ENCODE measurements at places on chromosomes 2 and 18.

- no peak for DNase-seq
Measured at GRCh38 chr2:235421618-235422017, 72.2 kb upstream of the AGAP1 start.

DNA sequence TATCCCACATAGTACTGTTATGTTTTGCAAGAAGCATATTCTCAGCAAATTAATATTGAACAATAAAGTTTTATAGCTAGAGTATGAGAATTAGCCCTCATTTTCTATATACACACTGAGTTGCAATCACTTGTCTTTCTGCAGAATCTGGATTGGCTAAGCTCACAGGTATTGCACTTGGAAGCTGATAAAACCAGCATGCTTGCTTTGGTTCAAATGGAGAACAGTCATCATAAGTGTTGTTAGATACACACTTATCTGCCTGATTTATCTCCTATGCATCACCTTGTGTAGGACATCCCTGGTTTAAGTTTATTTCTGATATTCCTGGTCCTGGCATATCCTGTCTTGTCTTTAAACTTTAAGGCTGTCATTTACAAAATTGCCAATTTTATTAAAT, 38.0 kb upstream of the CYP20A1 start:
- no peak for DNase-seq

- no peak for DNase-seq
Measured at GRCh38 chr2:20327370-20327769, 23.3 kb downstream of the PUM2 start.

DNA sequence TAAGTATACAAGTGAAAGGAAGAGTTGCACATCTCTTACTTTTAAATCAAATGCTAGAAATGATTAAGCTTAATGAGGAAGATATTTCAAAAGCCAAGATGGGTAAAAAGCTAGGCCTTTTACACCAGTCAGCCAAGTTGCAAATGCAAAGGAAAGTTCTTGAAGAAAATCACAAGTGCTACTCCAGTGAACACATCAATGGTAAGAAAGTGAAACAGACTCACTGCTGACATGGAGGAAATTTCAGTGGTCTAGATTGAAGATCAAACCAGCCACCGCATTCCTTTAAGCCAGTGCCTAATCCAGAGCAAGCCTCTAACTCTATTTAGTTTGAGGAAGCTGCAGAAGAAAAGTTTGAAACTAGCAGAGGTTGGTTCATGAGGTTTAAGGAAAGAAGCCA, 79.1 kb downstream of the RBBP8 start:
- no peak for DNase-seq

DNA sequence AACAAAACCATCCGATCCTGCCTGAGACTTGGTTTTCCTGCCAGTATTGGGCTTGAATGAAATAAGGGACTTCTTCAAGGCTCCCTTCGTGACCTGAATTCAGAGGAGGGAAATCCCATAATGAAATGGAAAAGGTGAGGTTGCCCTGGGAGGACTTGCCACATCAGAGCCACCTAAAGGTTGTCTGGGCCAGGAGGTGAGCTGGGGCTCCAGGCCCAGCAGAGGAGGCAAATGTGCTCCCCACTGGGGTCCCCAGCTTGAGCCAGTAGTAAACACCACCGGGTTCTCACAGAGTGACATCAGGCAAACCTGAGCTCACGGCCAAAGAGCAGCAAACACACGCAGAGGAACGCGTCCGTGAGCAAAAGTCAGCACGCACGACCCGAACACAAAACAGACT, 28.6 kb upstream of the CTDP1 start:
- DNase-seq, result no peak

GRCh38 chr2:68796295-68796905, 61.8 kb downstream of the ARHGAP25 start:
- DNase-seq, result no peak

DNA sequence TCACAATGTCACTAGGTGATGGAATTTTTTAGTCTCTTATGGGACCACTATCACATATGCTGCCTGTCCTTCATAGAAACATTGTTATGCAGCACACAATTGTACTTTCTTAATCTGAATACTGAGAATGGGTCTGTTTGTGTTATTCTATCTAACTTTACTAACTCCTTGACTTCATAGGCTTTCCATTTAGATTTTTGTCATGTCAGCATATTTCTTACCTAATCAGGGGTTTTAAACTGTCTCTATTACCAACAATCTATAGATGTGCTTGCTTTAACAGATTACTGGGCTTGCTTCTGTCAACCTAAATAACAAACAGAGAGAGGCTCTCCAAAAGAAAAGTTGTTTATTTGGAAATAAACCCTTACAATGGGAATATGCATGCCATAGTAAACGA, 289.6 kb upstream of the ZNF804A start:
- DNase-seq, result no peak

DNA sequence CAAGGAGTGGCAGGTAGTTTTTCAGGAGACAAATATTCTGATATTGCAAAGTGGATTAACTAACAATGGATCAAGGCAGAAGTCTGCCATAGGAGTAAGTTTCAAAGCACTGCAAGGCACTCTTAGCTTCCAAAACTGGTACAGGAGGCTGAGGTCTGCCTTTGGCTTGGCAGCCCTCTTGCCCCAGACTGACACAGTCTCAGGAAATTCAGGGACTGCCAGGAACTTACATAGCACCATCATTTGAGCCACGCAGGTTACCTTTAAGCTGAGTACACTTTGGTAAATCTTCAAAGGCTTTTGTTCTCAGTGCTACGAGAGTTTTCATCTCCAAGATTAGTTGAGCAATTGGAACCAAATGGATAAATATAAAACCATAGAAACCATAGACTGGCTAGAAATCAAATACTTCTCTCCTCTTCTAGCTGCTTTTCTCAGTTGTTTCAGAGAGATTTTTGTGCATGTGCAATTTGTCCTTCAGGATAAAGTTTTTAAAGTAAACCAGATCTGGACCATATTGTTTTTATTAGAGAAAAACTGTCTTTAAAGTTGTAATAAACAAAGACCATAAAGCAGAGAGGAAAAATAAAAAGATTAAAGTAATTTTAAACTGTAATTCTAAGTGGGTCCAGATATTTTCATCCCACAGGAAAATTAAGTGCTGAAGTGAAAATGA, 18.8 kb downstream of the ANKRD29 start:
- DNase-seq, result no peak

- no peak for DNase-seq
Measured at GRCh38 chr2:138670734-138671133, 109.5 kb downstream of the NXPH2 start.

GRCh38 chr18:35501369-35501768, 3.6 kb upstream of the INO80C start:
- no peak for DNase-seq

DNA sequence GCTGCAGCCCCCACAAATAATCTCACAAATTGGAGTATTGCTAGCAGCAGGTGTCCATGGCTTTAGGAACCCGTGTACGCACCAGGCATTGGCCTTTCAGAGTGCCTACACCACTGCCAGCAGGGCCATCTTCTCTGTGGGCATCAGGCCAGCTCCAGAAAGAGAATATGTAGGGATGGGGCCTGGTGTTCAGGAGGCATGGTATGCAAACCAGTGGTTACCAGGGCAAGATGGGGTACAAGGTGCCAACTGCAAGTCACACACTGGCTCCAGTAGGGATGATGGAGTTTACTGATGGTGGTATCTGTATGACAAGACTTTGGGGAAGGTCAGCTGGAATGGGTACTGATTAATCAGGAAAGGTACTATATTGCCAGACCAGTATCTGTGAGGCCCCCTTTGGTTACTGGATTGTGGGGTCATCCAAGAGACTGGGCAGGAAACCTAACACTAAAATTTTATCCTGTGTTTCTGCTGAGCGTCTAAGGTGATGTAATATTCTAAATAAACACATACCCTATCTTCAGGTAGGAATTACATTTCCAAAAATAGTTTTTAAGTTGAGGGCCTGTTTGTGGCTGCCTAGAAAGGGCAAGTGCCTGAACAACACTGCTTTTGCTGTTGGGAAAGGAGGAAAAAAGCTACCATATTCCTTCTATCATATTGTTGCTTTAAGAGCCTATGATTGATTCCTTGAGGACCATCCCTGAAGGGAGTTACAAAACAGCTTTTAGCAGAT, 9.0 kb downstream of the CNOT9 start:
- DNase-seq, result no peak

DNA sequence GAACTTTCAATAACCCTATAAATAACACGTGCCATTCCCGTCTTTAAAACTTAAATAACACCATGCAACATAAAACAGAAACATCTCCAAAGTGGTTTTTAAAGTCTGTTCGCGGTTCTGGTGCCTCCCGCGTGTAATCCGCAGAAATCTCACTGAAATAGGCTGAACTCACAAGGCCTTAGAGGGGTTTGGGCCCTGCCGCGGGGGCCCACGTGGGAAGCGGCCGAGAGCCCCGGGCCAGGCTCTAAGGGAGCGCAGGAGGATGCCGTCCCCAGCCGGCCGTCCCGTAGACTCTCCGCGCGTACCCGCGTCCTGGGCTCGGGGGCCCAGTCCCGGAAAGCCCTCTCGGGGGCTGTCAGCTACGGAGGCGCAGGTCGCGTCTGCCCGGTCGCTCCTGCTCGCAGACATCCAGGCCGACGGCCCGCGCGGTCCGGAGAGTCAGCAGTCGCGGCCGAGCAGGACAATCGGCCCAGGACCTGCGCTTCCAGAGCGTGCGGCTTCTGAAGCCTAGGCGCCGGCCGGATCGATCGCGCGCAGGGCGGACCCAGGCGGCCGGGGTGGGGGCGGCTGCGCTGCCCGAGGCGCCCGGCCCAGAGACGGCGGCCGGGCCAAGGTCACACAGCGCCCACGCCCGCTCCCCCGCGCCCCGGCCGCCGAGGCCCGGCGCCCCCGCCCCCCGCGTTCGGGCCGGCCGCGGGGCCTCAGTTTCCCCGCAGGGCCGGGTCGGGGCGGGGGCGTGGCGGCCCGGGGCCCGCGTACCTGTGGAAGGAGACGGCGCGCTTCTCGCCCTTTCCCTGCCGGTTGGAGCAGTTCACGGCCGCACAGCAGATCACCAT, 558 bp downstream of the THAP4 start:
- no peak for DNase-seq

GRCh38 chr2:191637182-191638078, 40.5 kb upstream of the NABP1 start:
- DNase-seq, result peak; percentile 64

GRCh38 chr2:46303822-46304221, 6.6 kb downstream of the EPAS1 start:
- DNase-seq, result no peak

DNA sequence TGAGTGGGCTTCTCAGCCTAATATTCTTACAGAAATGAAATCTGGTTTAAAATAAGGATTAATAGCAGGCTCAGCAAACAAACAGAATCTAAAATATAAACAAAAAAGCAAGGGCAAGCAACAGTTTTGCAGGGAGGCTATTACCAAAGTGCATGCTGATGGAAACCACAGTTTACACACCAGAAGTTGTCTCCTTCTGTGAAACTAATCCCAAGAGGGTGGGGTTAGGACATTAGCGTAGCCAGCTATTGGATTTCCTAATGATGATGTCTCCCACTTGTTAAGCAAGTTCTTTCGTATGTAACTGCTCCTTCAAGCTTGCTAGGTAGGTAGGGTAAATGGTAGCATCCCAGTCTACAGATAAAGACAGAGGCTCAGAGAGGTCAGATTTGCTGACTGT, 65.0 kb upstream of the TSPYL6 start:
- DNase-seq, result peak; percentile 34

GRCh38 chr2:40445467-40445866, 6.4 kb downstream of the SLC8A1 start:
- no peak for DNase-seq

- no peak for DNase-seq
Measured at GRCh38 chr18:14945984-14946383, 198.0 kb downstream of the ANKRD30B start.

DNA sequence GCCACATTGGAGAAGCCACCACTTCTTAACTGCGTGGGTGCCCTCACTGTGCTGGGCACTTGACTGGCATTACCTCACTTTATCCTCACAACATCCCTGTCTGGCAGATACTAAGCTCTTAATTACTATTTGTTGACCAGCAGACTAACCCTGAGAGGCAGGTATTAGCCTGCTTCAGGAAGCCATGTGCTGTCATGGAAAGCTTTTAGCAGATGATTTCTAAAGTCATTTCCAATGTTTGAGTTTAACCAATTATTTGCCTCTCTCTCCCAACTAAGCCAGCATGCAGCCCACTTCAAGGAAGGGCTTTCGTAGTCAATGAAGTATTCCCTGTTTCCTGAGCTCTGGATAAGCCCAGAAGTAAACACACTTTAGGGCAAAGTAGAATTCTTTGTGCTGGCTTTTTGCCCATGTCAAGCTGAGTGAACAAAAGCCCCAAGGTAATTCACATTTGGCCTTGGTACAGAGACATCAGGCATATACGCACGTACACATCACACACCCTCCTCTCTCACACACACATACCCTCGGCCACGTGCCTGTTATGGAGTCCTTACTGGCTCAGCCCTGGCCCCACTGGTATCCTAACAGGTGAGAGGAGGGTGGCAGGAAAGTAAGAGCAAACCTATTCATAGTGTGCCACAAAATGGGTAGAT, 108.6 kb downstream of the C1D start:
- no peak for DNase-seq

DNA sequence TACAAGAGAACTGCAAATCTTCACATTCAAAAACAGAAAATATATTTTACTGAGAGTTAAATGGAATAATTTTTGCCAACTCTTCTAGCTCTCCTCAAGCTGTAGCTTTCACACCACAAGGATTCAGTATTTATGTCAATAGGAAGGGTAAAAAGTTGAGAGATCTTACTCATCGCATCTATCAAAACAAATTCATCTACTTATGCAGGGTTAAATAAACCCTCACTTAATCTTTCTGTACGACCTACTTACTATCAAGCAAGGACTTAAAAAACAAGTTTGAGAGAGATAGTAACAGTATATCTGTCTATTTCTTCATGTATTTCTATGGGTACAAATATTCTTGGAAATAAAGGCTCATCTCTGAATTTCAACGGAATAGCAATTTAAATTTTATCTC, 35.5 kb downstream of the SIGLEC15 start:
- no peak for DNase-seq

All from H4 (cell line).